ENCODE measurements at places on chromosomes 2 and 18.

- no peak for DNase-seq
These were observed 113.1 kb downstream of the GATA6 start for GRCh38 chr18:22282311-22283115.

DNA sequence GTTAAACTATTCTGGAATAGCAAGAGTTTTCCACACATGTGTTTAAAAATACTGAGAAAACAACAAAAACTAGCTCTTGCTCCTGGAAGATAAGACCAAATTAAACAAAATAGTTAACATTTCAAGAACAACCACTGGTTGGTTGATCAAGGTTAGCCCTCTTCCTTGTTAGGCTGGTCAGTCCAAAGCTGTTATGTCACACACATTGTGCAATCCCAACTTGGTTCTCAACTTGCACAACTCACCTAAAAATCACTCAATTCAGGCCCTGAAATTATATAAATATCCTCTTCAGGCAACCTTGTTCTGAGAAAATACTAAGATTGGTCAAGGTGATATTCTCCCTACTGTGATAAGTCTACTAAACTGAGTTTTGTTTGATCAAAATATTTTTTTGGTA is 169.7 kb upstream of the LRP1B start:
- no peak for DNase-seq

DNA sequence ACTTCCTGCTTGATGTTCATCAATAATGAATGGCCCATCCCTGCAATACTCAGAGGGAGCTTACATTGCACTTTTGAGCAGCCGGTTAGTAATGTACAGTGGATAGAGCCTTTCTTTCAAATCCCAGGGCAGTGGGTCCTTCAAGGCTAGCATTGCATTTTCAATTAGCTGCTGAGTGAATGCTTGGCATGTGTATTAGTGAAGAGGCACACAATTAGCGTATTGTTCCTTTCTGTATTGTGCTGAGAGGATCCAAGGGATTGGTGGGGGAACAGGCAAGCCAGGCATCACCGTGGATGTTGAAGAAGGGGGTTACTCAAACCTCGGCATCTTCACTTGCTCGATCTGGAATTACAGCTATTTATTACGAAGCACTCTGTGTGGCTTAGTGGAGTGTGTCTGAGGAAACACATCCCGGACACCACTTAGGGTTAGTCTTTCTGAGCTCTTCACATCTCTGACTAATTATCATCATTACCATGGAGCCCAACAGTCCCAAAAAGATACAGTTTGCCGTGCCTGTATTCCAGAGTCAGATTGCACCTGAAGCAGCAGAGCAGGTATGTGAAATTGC is at the start of gene PPP1R1C:
Gene PPP1R1C, plus strand, starts transcription at position 222 of the 574 bp plus-strand sequence. Its CDS starts 258 bp downstream, at position 480.
- no peak for DNase-seq

DNA sequence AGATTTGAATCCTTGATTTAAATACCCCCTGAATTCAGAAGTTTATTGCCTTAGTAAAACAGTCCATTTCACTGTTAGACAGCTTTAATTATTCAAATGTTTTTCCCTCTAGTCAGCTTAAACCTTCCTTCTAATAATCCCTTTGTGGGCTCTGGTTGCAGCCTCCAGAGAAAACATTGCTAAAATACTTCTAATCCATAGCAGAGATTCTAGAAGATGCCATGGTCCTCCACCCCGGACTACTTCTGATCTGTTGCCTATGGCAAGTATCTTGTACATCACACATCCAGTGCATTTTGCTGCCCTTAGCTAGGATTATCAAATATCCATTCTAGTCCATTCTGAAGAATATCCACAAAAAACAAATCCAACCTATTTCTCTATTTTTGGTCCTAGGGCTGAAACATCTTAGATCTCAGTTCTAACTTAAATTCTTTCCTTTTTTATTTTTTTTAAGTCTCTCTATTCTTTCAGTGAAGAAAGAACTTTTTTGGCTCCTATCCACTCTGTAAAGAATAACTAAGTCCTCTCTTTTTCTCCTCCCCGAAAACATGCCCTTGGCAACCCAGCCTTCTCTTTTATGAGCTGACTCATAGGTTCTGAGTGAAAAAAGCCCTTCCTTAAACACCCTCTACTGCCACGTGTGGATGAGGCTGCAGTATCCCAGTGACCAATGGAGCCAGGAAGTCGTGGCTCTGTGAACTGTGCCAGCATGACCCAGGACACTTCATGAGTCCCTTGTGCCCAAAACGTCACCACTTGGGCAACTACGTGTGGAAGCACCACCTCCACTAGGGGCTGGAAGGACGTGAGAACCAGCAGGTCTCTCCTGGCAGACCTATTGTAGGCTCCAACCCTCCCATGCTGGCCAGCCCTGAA is 349.8 kb downstream of the TNS1 start:
- DNase-seq, result peak; percentile 41

DNA sequence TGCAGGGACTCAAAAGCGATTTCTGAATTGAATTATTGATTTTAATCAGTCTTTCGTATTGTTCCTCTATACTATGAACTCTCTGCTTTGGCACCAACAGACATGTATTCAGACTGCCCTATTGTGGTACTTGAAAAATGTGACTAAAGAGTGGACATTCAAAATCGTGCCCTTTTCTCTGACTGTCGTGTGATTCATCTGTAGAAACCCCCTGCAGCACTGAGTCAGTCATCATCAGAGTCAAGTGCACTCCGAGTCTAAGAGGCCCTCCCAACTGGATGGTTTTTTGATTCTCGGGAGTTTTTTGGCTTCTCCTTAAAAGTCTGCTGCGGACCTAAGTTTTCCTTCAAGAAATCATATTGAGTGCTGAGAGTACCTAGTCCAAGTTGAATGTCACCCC is 96.4 kb upstream of the FOSL2 start:
- no peak for DNase-seq

- DNase-seq, result no peak
These were observed 17.7 kb downstream of the QPCT start for GRCh38 chr2:37361994-37362698.

GRCh38 chr18:64037812-64038414 is 68.0 kb downstream of the SERPINB8 start:
- DNase-seq, result no peak

- no peak for DNase-seq
These were observed 66.8 kb upstream of the NFATC1 start for GRCh38 chr18:79328887-79329286.

- no peak for DNase-seq
These were observed 154.9 kb upstream of the SMIM21 start for GRCh38 chr18:75582406-75582821.

GRCh38 chr2:65129286-65129825 is 550 bp downstream of the RAB1A start:
- peak; percentile 67 for DNase-seq

DNA sequence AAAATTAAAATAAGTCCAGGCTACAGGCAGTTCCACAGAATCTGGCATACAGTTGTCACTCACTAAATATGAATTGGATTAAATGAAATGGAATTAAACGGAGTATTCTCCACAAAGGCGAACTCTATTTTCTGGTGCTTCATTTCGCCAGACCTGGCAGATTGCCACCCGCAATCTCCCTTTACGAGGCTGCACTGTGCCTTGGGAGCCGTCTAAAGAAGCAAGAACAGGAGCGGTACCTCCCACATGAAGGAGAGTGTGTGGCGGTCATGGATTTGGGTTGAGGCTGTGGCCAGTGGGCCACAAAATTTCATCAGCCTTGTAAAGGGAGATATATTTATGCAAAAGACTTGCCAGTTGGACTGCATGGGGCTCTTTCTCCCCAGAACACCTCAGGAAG is 151.0 kb downstream of the OSR1 start:
- DNase-seq, result peak; percentile 42
